ENCODE measurements at places on chromosomes 1 and 21.

DNA sequence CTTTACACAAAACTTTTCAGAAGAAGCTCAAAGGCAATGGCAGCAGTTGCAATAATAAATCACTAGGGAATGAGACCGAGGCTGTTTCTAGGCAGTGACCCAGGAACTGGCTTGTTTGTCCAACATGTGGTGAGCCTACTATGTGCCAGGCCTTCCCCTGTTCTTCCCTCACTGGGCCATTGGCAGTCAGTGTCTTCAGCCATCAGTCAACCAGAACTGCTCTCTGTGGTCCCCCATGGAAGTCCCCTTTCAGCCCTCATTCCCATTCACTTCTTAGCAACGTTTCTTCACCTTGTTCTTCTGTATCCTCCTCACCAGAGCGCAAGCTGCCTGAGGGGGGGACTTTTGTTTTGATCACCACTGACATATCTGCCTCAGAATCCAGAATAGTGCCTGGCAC, 274.1 kb downstream of the RRAGC start:
- no peak for DNase-seq

- no peak for DNase-seq
Measured at GRCh38 chr21:38077569-38077968, 161.3 kb upstream of the KCNJ6 start.

DNA sequence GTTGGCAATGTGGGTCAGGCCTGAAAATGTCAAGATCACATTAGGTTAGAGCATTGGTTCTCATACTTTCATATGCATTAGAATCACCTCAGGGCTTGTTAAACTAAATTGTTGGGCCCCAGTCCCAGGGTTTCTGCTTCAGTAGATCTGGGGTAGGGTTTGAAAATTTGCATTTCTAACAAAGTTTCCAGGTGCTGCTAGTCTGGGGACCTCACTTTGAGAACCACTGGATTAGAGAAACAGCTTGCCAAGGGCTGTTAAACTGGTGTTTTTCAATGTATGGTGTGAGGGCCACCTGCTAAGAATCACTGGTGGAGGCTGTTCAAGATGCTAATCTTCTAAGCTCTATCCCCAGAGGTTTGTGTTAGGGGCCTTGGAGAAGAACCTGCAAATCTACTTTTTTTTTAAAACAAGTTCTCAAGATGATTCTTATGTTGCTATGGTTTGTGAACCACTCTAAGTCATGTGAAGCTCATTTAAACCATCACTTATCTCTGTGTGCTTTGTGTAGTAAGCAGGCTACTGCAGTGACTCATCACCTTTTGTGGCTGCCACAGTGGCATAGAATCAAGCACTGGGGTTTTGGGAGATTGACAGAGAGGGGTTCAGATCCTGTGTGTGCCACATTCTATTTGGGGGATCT, 152.2 kb downstream of the S1PR1 start:
- peak; percentile 65 for DNase-seq

DNA sequence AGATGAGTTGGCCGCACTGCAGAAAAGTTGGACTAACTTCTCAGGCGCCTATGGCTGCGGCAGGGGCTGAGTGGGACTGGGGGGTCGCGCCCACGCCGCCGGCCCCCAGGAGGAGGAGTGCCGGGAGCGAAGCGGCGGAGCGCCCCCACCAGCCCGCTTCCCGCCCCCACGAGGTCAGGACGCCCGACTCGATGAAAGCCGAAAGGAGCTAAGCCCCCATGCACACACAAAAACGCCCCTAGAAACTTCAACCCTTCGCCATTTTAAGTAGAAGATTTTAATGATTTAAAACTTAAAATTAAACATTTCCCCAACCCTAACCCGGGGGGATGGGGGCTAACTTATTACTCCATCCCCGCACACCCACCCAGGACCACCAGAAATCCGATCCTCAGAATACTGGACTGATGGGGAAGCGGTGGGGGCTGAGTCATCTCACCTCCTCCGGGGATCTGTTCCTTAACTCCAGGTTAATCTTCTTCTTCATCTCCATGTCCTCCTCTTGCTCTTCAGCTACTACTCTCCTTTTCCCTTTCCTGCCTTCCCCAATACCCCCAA, 539 bp downstream of the ANP32E start:
- DNase-seq = no peak

DNA sequence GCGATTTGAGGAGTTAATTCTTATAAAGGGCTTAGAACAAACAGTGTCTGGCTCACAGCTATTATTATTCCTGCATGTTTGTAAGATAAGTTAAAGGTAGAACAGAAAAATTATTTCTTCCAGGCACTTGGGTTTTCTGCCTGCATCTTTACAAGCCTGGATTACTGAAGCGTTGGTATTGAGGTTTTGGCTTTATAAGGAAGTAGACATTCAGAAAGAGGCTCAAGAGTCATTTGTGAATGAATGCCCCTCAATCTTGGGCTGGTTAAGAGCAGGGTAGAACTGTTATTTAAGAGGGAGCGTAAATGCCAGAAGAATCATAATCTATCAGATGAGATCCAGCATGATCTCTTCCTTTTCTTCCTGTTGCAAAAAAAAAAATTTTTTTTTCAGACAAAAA, 77.3 kb upstream of the ARID1A start:
- no peak for DNase-seq

GRCh38 chr1:202964791-202965410, 2.2 kb downstream of the CYB5R1 start:
- peak; percentile 59 for DNase-seq

DNA sequence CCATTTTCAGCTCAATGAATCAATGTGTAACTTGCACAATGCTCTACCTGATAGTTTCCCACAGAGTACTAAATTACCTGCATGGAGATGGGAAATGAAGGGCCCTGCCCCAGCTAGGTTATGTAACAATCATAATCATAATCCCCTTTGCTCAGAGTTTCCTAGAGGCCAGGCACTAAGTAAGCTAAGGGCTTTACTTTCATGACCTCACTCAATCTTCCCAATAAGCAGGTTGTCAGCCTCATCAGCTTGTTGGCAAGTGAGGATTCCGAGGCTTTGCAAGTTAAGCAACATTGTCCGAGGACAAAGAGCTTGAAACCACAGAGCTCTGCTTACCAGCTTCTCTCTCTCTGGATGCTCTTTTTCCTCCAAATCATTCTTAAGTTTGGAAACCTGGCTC, 64.1 kb upstream of the NTPCR start:
- DNase-seq = no peak

GRCh38 chr1:41484402-41485241, at the start of gene EDN2:
Gene EDN2, minus strand, starts transcription at chr1:41484683. Its CDS starts 82 bp downstream, at chr1:41484601.
- no peak for DNase-seq

DNA sequence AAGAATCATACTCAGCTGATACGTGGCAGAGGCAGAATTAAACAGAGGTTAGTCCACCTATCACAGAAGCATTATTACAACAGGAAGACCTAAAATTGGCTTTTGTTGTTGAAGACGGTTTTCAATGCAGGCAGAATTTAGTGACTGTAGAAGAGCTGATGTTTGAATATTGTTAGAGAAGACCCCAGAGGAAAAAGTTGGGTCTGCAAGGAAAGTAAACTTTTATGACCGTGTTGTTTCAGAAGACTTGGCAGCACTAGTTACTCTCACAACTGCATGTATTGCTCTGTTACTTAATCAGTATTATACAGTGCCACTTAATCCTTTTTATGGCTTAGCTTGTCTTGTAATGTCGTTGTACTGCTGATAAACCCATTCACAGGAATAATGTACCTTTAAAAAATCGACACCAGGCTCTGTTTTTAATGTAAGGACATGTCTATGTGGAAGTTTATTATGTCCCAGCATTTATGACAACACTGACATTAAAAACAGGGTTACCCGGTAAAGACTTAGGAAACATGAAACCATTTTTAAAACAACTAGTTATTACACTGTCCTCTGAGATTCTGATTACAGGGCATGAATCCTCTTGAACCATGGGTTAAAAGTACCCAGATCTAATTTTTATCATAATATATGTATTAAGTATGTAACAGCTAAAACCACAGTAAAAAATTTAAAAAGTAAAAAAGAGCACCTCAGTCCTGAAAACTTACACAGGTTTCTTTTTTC, 235.4 kb downstream of the TTLL7 start:
- DNase-seq = no peak

GRCh38 chr1:83999316-83999819, 436 bp upstream of the TTLL7 start:
- peak; percentile 70 for DNase-seq

DNA sequence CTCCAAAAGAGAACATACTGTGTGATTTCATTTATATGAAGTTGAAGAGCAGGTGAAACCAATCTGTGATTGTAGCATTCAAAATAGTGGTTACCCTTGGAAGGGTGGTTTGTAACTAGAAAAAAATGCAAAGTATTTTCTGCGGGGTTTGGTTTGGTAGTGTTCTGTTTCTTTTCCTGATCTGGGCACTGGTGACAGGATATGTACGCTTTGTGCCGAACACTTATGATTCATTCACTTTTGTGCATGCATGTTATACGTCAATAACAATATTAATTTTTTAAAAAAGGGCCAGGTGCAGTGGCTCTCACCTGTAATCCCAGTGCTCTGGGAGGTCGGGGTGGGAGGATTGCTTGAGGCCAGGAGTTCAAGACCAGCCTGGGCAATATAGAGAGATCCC, 63.8 kb downstream of the CD34 start:
- peak; percentile 58 for DNase-seq

DNA sequence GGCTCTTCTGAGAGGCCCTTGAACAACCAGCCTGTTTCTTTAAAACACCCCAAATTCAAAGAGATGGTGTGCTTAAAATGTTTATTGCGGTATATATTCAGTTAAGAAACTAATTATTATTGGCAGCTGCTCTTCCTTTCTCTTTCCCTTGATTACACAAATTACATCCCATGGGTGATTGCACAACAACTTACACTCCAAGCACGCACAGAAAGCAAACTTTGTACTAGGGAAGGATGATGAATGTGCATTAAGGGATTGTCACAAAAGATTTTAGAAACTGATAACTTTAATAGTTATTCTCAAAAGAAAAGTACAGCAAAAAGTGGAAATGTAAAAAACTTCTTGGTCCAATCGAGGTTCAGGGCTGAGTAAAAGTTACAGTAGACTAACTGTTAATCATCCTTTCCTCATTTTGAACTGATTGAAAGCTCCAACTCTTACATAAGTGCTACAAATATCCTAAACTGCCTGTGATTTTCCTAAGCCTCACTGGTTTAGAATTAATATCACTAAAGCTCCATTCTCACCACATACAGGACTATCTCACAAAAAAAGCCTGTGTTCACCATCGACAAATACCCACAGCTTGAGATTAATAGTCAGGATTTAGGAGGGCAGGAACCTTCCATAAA, 153.4 kb downstream of the TTLL7 start:
- DNase-seq = no peak

DNA sequence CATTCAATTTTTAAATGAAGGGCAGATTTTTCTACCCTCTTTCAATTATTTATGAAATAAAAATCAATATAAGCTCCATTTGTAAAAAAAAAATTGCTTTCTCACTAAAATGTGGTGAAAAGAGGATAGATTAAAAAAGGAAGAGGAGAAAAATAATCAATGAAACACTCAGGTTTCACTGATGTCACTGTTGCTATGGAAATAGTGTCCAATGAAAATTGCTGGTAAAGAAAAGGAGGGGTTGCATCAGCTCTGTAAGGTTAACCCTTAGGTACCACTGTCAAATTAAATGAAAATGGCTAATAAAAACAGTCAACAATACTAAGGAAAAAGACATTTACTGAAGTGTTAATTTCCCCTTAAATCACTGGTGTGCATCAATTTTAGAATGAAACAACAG, 91.6 kb upstream of the TTC39A start:
- DNase-seq = peak; percentile 22

DNA sequence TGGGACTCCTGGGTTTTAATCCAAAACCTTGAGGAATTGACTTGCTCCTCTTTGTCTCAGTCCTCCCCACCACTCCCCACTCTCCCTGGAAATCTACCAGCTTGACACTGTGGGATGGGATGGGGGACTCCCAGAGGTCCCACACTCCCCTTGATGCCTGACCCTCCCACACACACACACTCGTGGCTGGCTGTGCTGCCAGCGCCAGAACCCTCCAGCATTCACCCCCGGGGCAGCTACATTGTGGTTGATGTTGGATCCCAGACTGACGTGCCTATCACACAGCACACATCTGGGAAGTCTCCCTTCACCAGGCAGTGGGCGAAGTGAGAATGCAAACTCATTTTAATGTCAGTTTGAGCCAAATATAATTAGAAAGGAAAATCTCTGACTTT, 10.0 kb downstream of the KIRREL1 start:
- DNase-seq = no peak

DNA sequence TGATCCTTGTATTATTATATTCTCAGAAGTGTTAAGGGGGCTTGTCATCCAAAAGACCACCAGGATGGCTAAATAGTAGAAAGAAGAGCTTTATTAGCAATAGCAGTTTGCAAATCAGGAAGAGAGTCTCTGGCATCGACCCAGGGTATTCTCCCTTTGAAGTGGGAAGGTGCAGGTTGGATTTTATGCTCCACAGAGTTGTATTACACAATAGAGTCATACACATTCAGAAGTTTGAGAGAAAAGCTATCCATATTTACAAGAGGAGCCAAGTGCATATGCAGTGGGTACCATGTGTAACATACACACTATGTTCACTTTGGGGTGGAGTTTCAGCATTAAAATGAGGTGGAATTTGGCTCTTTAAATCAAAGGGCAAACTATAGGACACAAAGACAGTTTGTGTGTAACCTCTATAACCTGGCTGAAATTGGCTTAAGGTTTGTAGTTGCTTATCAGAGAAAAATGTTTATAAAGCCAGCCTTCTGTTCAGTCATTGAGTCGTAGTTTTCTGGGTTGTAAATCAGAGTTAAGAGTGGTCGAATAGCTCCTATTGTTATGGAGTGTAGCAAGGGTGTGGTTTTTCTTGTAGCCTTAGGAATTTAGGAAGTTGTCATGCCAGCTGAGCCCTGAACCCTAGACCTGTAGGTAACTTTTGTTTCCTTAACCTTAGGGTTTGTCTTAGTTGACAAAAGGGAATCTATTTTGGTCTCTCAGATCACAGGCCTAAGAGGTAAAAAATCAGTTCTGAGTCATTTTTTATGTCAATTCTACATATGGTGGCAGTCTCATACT, 125.3 kb downstream of the DNM3 start:
- no peak for DNase-seq

DNA sequence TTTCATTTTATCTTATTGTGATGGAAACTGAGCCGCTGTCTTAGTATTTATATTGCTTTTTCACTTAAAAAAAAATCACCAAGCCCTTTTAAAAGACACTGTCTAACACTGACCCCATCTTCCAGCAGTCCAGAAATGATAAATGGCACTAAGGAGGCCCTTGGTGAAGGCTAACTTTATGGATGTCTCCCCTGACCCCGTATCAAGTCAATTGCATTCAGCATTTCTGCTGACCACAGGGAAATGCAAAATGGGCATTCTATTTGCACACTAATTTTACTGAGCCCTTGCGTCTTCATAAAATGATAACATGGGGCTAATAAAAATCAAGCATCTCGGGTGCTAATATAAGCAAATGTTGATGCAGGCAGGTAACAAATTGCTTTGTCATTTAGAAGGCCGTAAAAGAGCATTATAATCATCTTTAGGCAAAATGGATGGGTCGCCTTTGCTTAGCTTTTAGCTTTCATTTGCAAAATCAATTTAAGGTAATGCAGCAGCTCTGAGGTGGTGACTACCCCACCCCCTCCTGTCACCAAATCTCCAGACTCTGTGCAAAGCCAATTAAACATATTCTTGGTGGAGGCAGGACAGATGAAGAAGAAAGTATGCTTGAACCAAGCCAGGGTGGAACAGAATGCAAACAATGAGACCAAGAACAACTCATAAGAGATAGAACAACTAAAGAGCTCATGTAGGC, 110.8 kb downstream of the BEND5 start:
- DNase-seq = no peak

Data from brain microvascular endothelial cell (primary cell).